Hindlimb muscle (tissue), 1 donor: ENCODE measurements at places on chromosomes 13 and 19.

GRCh38 chr13:76830805-76831204, 55.4 kb downstream of the KCTD12 start:
- DNase-seq = no peak

GRCh38 chr19:44644402-44645016, 799 bp downstream of the PVR start:
- DNase-seq = peak; percentile 40

DNA sequence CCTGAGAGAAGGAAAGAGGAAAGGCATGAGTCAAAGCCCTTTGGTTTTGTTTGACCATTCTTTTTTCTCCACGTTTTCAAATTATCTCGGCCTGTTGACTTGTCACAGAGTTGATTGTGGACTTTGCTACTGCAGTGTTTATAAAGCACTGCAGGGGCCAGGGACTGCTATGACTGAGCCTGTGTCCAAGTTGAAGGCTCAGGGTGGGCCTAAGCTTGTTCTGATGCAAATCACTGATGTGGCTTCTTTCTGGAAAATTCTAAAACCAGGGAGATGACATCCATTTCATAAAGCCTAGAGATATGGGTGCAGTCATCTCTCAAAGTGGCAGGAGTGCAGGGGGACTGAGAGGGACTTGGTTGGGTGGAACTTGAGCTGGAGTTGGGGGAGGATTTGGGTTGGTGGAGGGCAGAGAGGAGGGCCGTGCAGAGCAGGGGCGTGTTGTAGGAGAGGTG, 1.2 kb upstream of the CXCL17 start:
- DNase-seq = no peak

DNA sequence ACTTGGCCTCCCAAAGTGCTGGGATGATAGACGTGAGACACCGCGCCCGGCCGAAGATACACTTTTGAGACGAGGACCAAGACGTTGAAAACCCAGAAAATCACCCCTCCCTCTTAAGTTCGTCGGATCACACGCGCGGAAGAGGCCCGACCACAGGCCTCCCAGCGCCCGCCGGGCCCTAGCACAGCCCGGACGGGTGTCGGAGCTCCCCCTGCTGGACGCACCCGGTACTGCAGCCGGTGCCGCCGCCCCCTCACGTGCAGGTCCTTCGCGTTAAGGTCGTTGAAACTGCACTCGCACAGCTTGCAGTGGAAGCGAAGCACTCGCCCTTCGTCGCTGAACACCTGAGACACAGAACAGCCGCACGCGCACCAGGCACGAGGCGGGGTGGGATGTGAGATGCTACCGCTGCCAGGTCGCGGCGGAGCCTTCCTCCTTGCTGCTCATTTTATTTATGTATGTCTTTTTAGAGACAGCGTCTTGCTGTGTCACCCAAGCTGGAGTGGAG, 35.7 kb upstream of the MATK start:
- peak; percentile 48 for DNase-seq

DNA sequence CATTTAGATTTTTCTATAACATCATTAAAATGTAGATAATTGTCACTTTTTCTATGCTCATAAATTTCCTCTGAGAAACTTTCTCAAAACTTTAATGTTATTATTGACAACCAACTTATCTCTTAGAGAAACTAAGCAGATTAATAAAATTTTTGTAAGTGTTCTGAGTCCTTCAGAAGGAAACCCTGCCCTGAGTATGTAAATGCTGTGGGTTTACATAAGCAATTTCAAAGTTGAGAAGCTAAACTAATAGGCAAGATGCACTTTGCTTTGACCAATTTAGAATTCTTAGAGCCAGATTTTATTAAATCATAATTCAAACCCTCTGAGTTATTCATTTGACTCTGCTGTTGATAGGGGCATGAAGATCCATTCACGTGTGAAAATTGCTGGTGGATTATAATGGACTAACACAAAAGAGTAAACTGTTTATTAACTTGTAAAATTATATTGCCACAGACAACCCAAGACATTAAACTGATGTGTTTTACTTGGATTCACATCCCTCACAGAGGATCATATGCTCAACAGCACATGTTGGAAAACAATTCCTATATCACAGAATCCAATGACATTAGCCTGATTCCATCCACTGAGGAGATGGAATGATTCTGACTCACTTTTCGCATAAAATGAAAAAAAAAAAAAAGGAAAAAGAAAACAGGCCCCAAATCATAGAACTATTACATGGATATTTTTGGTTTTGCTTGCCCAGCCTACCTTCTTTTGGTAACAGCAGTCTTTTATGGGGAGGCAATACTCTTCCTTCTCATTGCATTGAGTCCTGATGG, 453.7 kb upstream of the HTR2A start:
- no peak for DNase-seq
